Natural killer cell treated with Interleukin-12 subunit alpha and Interleukin-12 subunit beta and Interleukin-15 and Interleukin-18, amount 100 ng/mL, for 72 hours (primary cell): ENCODE measurements at places on chromosomes 2 and 18. TPM values are rescaled to one million over a fixed set of nuclear protein-coding genes. Genes with fewer than 3 reads are reported as not detected.
A peak's percentile ranks its signal among the peaks of the same experiment; 100 is the strongest.

Gene CRYGC
- not detected for total RNA-seq

DNA sequence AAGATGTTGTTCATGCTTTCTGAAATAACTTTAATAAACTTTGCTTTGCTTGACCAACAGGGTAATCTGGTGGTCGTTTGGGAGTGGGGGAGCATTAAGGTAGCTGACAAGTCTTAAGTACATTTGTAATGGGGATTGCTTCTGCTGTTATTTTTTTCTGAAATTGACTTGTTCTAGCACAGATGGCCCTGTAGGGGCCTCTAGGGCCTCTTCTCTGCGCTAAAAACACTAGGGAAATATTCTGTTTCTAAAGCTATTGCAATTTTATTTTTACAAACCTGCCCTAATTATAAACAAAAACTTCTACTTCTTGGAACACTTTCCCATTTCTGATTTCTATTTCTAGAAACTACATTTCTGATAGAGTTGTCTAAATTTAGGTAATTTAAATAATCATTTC, 191.3 kb upstream of the KCNJ3 start:
- no peak for DNase-seq

Gene BCL2
- 84.7 TPM for total RNA-seq

- no peak for DNase-seq
Observed at GRCh38 chr2:68762665-68763064, 28.1 kb downstream of the ARHGAP25 start.

Gene CCDC141
- 0.24 TPM for total RNA-seq

Gene ABCB11
- total RNA-seq, result 0.06 TPM

DNA sequence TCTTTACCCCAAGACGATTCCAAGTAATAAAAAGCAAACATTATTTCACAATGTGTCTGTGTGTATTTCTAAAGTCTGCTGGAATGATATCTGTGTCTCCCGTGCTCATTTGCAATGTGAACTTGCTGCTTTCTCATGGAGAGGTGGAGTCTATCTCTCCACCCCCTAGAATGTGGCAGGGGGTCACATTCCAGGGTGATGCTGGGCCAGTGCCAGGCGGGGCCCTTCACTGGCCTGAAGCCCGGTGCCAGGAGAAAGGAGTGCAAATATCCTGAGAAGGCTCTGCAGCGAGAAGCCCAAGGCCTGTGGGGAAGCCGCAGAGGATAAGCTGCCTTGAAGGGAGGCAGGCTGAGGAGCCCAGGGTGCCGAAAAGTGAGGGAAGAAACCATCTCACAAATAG, 26.8 kb upstream of the LDLRAD4 start:
- DNase-seq, result no peak

Gene KLHL41
- not detected for total RNA-seq

Gene ASXL3
- total RNA-seq, result not detected

GRCh38 chr18:59661891-59662701, 35.1 kb downstream of the CCBE1 start:
- no peak for DNase-seq

GRCh38 chr2:125386074-125386473, 1269.9 kb upstream of the GYPC start:
- no peak for DNase-seq

Gene CRYGA
- total RNA-seq, result not detected

Gene ACVR2A
- 3.5 TPM for total RNA-seq

DNA sequence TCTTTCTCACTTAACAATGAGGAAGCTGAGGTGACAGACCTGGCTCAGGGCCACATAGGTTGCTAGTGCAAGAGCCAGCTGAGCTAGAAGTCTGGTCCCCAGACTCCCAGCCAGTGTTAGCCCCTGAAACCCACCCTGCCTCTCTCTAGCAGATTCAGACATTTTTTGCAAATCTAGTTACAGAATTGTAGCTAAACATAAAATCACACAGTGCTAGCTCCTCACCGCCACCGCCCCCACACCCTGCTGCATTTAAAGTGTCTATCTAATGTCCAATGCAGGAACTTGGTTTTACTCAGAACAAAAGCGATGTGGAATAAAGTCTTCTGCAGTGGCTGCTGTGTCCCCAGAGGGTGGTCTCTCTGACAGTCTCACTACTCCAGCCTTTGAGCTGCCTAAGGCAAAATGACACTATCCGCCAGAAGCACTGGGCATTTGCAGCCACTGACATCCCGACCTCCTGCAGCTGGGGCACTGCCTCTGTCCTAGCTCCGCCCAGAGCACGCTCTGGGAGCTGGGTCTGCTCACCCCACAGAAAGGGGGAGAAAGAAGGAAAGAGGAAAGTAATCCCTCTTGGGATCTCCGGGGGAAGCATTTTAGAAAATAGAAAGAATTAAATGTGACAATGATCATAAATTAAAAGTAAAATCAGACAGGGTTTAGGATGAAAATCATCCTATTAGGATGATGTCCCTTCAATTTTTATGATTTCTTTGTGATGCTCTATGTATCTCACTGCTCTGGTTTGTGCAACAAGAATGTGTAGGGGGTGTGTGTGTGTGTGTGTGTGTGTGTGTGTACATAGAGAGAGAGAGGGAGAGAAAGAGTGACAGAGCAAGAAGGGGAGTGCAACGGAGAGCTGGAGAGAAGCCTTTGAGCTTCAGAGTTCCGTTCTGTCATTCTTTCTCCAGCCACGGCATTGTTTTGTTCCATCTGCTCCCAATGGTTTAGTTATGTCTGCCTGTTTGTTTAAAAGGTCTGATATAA, 50.5 kb upstream of the ST8SIA3 start:
- no peak for DNase-seq

DNA sequence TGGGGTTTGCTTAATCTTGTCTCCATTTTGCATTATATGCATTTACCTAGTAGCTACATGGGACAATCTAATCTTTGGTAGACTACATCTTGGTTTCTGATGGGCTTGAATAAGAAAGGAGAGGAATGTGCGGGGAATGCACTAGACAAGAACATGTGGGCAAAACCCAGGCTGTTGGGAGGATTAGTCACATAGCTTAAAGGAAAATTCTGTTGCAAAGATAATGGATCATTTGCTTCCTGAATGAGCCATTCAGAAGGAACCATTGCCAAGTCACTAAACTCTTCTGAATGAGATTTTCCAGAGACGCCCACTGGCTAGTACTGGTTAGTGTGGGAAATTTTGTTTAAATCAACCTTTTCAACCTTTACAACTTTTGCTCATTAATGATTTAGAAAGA, 84.8 kb downstream of the OSBPL6 start:
- no peak for DNase-seq

- DNase-seq, result no peak
Observed at GRCh38 chr2:179952658-179953057, 54.4 kb downstream of the CWC22 start.

Gene MROH2A
- not detected for total RNA-seq

DNA sequence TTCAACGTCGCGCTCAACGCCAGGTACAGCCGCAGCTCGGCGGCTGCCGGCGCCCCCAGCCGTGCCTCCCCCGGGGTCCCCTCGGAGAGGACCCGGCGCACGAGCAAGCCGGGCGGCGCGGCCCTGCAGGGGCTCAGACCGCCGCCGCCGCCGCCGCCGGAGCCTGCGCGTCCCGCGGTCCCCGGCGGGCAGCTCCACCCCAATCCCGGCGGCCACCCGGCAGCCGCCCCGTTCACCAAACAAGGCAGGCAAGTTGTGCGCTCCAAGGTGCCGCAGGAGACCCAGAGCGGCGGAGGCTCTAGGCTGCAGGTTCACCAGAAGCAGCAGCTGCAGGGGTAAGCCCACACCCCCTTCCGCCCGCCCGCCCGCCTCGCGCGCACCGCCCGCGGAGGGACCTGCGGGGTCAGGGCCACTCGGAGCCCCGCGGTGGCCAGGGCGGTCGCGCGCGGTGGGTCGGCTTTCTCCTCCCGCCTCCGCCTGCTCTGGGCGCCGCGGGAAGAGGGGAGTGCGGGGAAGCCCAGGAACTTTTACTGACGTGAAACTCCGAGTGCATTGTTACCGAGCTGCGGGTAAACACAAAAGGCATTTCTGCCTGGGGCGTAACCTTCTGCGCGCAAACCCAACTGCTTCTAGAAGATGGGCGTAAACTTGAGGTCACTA, 861 bp downstream of the LTBP1 start:
- no peak for DNase-seq

GRCh38 chr2:124526221-124526620, 501.1 kb downstream of the CNTNAP5 start:
- DNase-seq, result no peak

Gene DGKD
- 124 TPM for total RNA-seq

DNA sequence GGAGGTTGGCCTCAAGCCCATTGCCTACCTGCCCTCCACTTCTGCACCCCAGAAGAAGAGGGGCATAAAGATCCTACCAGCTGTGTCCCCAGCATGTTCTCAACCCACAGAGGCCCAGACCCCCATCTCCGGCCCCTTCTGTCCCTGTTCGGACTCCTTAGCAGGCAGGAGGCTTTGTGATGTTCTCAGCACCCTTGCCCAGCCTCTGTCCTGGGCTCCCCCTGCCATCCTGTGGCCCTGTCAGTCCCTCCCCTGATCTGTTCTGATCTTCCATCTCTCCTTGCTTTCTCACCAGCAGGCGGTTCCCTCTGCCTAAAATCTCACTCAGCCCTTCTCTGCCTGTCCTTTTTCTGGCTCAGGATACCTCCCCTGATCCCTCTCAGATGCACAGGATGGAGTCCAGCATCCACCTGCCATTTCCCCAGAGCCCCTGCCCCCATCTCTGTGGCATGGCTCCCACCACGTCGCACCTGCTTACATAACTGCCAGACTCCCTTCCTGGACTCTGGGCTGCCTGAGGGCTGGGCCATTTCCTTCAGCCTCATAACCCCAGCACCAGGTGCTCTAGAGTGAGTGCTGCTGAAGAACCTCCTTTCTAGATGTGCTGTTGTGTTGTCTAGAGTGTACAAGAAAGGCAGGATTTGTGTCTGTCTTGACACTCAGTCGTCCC, 134.0 kb downstream of the CTIF start:
- peak; percentile 18 for DNase-seq

Gene IAH1
- 47.2 TPM for total RNA-seq

Gene LHCGR
- total RNA-seq, result not detected

DNA sequence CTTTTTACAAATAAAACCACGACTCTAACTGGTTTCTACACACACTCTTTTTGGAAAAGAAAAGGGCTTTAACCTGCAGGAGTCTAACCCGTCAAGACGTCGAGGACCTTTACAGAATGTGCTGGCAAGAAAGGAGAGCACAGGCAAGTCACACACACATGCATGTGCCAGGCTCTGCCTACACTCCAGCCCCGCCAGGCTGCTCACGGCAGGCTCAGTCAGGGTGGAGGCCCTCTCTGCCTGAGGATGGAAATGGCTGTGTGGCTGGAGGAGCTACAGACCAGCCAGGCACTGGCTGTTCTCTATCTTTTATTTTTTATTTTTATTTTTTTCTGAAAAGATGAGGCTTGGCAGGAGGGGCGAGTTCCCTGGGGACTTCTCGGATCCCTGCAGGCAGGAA, 10.2 kb downstream of the SIX3 start:
- no peak for DNase-seq

DNA sequence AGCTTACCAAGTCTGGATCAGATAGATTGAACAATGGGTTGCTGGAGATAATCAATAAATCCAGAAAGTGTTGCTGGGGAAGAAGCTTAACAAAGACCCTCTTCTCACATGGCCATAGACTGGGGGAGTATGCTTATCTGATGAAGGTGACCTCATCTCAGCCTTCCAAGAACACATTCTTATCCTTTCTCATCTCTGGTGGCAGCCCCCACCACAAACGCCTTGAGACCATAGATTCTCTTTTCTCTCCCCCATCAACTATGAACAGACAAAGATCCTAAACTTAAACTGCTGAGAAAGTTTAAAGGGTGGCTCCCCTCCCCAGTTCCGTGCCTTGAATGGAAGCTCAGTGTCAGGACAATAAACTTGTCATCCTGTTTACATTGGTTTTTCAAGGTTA, 428.7 kb upstream of the TRIB2 start:
- DNase-seq, result no peak

GRCh38 chr18:12769136-12769535, 66.3 kb downstream of the PSMG2 start:
- no peak for DNase-seq

Gene CAPN14
- 0.43 TPM for total RNA-seq

GRCh38 chr2:20129331-20130159, 78.1 kb upstream of the LAPTM4A start:
- DNase-seq, result no peak

Gene OXER1
- not detected for total RNA-seq

- no peak for DNase-seq
Observed at GRCh38 chr2:74109551-74109950, 38.2 kb downstream of the BOLA3 start.

- no peak for DNase-seq
Observed at GRCh38 chr2:142484111-142484510, 353.3 kb upstream of the LRP1B start.

DNA sequence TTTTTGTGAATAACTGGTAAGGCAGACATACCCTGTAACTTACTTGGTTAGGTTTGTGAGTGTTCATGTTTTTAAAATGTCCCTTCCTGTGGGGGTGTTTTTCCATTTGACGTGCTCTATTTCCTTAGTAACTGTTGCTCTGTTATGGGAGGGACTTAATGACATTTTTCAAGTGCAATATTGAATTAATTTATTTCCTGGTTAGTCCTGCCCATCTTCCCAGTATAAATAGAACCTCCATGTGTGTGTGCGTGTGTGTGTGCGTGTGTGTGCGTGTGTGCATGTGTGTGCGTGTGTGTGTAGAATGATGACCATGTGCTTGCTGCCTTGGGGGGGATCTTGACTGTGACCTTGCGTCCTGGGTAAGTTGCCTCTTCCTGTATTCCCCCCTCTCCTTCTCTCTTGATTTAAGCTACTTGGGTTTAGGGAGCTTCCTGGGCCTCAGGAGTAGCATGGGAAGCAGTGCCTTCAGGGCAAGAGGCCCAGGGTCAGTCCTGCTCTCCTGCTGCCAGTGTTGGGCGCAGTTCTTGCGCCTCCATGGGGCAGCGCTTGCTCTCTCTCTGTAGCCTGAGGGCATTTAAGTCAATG, 163.9 kb downstream of the LDLRAD4 start:
- no peak for DNase-seq

DNA sequence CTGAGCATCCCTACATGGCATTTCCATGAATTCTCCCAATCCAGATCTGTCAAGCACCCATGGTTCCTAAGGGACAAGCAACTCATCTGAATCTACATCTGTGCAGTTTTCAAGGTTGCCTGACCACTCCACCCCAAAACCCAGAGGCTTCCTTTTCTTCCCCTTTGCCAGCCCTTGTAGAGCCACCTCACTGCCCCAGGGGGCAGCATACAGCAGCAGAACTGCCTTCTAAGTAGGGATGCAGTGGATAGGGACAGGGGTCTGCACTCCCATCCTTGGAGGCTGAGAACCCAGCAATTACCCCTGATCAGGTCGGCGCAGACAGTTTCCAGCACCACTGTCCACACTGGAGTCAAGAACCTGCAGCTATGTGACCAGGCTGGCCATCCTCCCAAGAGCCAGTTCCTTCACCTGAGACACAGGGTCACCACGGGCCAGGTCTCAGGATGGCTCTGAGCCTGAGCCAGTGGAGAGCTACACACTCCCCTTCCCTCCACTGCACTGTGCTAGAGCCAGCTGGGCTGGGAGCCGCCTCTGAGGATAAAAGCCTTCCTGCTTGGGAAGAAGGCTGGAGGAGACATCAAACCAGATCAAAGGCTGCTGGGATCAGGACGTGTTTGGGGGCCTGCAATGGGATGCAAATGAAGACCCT, 283.1 kb downstream of the CELF4 start:
- no peak for DNase-seq

Gene TAF1B
- total RNA-seq, result 34.4 TPM

Gene KCNJ13
- total RNA-seq, result not detected

Gene DSG1
- total RNA-seq, result not detected
